ENCODE measurements at places on chromosomes 11 and 22.

DNA sequence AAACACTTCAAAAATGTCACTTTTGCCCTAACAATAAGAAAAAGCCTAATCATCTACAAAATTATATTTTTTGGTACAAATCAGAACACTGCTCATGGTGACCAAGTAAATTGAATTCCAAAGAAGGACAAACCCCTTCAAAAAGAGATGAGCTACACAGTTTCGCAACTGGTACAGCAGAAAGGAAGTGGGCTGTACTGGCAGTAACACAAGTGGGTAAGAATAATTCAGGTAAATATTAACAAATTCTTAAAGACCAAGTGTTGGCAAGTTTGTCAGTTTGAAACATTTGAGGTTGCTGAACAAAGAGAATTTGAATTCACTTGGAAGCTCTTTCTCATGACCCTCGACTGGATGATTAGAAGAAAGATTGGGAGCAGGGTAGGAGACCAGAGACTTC, 35.5 kb downstream of the MSANTD4 start:
- no peak for DNase-seq

GRCh38 chr11:6489306-6489705, 7.8 kb upstream of the DNHD1 start:
- no peak for DNase-seq

- DNase-seq: no peak
Observed at GRCh38 chr11:75639762-75640181, 29.1 kb downstream of the MAP6 start.

GRCh38 chr11:126519764-126520734, 164.6 kb downstream of the ST3GAL4 start:
- no peak for DNase-seq

DNA sequence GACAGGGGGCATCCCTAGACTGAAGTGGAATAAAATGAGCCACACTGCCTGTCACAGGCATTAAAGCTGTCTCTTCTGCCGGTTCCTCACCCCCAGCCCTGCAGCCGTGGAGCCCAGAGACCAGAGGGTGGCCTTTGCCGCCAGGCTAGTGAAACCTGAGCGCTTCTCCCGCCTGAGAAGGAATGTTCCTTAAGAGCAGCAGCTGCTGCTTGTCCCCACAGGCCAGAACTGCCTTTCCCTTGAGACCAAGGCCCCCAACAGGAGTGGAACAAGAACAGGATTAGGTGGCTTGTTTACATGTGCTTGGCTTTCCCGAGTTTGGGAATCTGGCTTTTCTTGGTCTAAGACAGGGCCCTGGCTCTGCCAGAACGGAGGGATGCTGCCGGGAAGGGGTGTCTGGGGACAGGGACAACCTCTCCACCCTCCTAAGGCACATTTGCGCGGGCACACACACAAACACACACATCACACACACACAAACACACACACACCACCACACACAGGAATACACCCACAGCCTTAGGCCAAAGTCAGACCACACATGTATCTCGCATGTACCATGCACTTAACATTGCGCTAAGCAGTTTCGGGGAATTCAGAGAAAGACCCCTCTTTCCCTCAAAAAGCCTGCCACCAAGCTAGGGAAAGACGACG, 91.8 kb downstream of the FEZ1 start:
- no peak for DNase-seq

- DNase-seq: no peak
Observed at GRCh38 chr11:14042686-14043465, 80.4 kb downstream of the SPON1 start.

GRCh38 chr11:67345920-67346819, 7.2 kb downstream of the POLD4 start:
- DNase-seq: no peak

GRCh38 chr11:71489311-71490043, 36.5 kb downstream of the NADSYN1 start:
- no peak for DNase-seq

DNA sequence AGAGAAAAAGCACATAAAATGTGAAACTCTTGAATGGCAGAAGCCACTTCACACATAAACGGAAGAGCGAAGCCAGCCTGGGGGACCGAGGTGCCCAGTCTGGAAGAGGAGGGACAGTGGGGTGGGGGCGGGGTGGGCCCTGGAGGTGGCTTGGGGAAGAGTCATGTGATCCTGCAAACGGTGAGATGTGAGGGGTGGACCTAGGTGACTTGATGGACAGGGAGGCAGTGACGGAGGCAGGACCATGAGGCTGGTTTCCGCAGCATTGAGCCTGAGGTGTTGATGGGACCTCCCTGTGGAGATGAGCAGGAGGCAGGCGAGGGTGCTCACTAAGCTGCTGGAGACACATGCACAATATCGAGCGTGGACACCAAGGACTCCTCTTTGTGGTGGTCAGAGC, 16.8 kb downstream of the ZDHHC24 start:
- DNase-seq: no peak

DNA sequence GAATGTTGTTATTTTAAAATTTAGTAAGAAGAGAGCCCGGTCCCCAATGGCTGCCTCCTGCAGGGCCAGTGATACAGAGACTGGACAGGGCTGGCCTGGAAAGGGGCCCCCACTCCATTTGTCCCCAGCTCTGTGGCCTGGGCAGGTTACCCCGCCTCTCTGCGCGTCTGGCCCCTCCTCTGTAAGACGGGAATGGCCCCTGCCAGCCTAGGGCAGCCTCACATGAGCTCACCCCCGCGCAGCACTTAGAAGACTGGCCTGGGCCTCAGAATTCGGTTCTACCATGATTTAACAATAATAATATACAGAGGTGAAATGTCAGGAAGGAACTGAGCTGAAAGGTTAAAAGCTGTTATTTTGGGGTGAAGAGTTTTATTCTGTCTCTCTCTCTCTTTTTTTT, 1.3 kb downstream of the APOBEC3G start:
- no peak for DNase-seq

GRCh38 chr22:49838771-49839717, 11.4 kb upstream of the BRD1 start:
- peak; percentile 96 for DNase-seq

DNA sequence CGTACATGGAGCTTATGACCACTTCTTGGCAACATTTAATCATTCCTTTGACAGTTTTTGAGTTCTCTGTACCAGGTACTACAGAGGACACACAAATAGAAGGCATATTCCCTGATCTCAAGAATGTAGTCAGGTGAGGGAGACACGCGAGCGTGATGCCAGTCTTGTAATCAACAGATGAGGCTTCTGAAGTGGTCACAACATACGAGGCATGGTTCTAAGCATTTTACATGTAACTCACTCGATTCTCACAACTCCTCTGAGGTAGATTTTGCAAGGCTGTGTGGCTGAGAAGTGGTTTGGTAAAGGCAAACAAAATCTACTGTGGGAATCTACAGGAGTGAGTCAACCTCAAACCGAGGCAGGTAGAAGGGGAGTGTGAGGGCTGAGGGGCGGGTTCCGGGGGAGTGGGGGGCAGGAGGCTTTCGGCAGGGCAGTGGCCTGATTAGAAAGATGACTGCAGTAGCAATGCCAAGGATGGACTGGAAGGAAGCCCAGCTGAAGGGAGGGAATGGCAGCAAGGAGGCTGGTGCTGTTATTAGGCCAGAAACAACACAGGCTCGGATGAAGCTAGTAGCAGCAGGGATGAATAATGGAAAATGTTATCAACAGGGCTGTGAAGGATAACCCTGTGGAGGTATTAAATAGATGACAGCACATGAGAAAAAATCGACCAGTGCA, 63.8 kb downstream of the ST14 start:
- DNase-seq: no peak

DNA sequence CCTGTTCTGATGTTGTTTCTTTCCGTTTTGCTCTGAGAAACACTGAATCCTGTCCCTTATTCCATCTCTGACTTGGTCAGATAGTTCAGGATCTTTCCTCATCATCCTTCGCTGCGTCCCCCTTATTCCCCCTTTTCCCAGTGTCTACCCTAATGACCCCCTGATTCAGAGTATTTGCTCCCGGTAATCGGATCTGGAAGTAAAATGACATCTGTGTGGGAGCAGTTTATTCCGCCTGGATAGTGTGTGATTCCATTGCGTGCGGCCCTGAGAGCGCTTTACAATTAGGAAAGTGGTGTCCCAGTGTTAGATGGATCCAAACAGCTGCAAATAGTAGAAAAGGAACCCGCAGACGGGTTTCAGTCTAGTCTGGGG, 606 bp downstream of the DRG1 start:
- no peak for DNase-seq

GRCh38 chr11:64251016-64251752, at the start of gene PLCB3:
Gene PLCB3 (plus strand): TSS chr11:64251530. CDS start chr11:64251650, 120 bp downstream.
- peak; percentile 54 for DNase-seq

- DNase-seq: no peak
Observed at GRCh38 chr11:3913921-3914320, 58.5 kb downstream of the STIM1 start.

DNA sequence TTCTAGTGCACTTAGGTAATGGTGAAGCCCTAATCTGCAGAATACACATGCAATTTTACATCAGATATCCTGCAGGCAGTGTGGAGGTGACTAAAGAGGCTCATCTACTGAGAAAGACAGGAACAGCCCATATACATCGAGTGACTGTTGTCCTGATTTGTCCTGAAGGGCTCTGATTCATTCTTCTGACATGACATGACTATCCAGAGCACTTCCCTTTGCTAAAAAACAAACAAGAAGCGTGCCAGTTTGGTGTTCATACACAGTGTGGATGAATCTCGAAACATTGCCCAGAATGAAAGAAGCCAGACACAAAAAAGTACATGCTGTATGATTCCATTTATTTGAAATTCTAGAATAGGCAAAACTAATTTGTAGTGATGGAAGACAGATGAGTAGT, 48.0 kb upstream of the AMPD3 start:
- DNase-seq: no peak

DNA sequence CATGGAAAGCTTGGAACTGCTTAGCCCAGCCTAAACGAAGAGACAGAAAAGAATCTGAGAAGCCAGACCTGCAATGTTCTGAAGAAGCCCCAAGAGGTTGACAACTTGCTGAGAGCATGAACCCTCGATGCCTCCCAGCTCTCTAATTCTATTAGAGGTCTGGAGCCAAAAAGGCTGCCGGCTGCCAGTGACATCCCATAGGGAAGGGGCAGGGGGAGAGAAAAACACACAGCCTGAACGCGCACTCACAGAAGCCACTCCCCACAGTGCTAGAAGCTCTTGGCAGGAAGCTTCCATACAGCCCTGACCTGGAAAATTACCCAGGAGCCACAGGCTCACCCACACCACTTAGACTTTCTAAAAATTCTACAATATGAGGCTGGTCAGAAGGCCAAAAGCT, 18.3 kb downstream of the POLDIP3 start:
- no peak for DNase-seq

GRCh38 chr22:45602004-45602733, 69.5 kb upstream of the ATXN10 start:
- DNase-seq: no peak

GRCh38 chr11:75677275-75677674, 8.4 kb upstream of the MAP6 start:
- DNase-seq: no peak

GRCh38 chr22:19430890-19431541, 517 bp downstream of the HIRA start:
- no peak for DNase-seq

DNA sequence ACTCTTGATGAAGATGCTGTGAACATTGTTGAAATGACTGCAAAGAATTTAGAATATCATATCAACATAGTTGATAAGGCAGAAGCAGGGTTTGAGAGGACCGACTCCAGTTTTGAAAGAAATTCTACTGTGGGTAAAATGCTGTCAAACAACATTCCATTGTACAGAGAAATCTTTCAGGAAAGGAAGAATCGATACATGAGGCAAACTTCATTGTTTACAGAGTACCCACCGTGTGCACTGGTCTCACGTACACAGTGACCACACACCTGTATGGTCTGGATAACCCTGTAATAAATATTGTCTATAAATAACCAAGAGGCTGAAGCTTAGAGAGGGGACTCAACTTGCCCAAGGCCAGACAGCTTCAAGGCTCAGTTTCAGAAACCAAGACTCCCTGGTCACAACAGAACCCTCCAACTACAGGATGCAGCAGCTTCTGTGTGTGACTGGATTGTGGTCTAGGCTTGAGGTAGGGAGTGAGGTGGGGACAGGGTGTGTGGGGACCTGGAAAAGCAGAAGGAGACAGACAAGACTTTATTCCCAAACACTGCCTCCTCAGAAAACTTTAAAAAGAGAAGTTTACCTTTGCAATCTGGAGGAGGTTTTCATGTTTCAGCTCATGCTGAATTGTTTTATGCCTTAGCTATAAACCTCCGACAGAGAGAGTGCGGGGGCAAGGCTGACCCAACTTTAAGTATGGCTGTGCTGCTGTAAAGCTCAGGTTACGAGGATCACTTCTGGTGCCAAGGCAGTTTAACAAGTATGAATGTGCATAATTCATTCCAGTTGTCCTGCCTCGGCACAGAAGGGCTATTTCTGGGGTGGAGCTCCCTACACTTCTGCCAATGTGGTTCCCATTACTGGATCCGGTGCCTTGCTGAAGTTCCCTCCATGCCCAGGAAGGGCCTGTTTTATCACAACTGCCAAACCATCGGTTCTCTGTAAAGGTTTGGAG, 372.6 kb upstream of the NARS2 start:
- no peak for DNase-seq

GRCh38 chr11:69041516-69041915, 7.2 kb upstream of the TPCN2 start:
- no peak for DNase-seq

DNA sequence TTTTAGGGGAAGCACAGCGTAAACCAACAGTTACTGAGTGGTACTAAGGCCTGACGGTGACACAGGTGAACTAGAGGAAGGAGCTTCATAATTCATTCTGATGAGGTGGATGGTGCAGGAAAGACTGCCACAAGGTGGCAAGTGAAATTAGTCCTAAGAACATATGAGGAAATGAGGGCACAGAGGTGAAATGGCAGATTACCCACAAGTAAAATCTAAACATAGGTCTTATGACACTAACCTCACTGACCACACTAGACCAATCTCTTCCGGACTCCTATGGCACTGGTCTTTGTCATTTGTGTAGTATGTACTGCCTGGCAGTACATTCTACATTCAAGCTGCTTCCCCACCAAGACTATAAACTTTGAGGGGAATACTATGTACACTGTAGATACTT, 20.2 kb downstream of the GAB2 start:
- DNase-seq: no peak

DNA sequence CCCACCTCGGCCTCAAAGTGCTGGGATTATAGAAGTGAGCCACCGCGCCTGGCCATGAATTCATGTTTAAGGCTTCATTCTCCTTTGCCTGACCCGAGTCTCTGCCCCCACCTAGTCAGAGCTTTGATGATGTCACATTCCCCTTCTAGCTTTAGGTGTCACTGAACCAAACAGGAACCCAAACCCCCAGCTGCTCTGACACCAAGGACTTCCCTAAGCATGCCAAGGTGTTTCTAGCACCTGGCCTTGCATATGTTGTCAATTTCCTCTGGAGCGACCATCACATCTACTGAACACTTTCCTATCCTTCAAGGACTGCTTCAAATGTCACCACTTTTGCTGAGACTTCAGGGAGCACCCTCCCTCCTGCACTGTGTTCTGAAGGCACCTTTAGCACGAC, 2.3 kb downstream of the F2 start:
- DNase-seq: no peak

DNA sequence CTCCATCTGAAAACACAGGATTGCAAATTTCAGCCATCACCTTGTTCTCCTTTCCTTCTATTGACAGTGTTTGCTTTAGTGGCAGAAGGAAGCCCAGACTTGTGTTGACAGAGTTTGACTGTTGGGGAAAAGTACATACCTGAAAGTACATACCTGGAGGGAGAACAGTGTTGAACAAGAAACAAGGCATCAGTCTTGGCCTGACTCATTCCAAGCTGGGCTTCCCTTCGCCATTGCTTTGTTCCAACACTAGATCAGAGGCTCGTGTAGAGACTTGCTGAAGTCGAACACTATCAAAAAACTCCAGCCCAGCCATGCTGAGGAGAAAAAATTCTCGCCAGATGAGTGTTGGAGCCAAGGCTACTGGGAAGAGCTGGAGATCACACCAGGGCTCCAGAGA, 133.4 kb downstream of the BBOX1 start:
- no peak for DNase-seq
